ENCODE measurements at places on chromosomes 1 and 21.

DNA sequence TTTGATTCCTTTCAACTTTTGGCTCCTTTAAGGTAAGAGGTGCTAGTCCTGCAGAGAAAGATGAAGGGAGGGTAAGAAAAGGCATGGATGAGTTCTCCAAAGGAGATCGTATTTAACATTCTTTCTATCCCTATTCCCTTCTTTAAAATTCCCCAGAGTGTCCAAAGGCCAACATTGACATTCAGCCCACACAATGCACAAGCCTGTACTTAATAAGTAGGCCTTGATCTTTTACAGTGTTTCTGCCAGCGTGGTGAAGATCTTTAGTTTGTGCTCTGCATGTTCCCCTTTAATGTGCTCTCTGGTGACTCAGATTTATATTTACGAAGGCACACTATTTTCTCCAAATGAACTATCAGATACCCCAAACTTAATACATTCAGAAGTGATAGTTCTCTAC lies 582.5 kb upstream of the RGS18 start:
- no peak for DNase-seq

- no peak for DNase-seq
Measured at GRCh38 chr1:7104339-7104738, 319.1 kb downstream of the CAMTA1 start.

GRCh38 chr1:214003233-214003632 lies 15.5 kb downstream of the PROX1 start:
- no peak for DNase-seq

DNA sequence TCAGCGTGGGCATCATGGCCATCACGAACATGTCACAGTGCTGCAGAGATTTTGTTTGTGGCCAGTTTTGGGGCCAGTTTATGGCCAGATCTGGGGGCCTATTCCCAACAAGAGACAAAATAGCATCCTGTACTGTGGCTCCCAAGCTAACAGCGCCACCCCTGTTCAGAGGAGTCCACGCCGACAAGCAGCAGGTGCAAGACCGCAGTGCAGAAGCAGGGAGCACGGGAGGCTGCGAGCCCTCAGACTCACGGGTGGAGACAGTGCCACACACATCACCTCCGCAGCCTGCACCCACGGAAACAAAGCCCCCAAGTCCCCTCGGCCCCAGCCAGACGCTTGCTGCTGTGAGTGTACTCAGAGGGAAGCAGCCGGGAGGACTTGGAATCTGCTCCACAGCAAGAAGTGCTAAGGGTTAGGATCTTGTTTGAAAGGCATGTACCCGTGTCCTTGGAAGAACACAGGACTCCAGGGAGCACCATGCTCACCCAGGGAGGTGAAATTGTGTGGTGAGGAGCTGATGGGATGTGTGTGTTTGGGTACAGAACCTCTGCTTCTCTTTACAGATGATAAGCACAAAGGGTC lies 7.1 kb downstream of the TCP10L start:
- DNase-seq: no peak

- DNase-seq: no peak
Measured at GRCh38 chr1:211285196-211285595, 26.0 kb downstream of the RCOR3 start.

DNA sequence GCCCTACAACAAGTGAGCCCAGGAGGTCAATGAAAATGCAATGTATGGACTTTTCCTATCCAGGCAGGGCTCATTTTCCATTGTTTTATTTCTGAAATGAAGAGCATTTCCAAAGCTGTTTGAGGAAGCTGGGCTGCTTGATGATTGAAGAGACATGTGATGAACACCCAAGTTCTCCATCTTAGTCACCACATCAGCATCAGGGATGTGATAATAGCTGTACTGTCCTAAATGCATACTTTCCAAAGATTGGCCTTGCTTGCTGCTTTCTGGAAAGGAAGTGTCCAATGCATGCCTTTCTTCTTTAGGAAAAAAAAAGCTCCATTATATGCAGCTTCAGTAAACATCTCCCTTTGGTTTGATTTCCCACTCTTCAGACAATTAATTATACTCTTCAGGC lies 425.9 kb upstream of the RUNX1 start:
- no peak for DNase-seq

- no peak for DNase-seq
Measured at GRCh38 chr1:237448042-237448441, 406.1 kb downstream of the RYR2 start.

DNA sequence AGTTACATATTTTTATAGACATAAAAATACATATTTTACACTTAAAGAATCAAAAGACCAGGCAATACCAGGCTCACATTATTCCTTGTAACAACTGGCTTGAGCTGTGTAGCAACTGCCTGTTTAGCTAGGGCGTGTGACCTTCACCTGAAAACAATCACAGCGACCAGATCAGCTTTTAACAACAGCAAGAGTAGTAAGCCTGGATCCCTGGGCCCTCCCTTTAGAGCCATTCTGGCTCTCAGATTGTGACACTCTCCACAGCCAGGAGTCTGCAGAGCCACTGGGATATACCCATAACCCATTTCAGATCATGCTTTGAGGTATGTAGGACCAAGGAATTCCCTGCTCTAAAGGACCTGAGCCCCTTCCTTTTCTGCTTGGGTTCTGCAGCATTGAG lies 29.4 kb upstream of the GNG4 start:
- DNase-seq: no peak

- no peak for DNase-seq
Measured at GRCh38 chr1:61523893-61524605, 200.9 kb downstream of the TM2D1 start.

DNA sequence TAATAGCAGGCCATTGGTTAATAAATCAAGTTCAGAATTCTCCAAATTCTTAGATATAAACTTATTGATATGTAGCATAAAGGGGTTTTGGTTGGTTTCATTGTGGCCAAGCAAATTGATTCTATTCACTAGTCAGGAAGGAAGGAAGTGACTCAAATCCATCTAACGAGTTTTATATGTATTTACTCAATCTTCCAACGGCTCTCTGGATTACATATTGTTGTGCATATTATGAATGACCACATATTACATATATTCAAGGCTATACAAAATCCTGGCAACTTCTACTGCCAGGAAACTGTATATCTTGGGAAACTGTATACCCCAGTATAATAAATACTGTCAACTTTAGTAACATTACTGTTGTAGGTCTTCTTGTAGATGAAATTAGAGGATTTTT lies 20.1 kb upstream of the PDE4B start:
- DNase-seq: no peak

DNA sequence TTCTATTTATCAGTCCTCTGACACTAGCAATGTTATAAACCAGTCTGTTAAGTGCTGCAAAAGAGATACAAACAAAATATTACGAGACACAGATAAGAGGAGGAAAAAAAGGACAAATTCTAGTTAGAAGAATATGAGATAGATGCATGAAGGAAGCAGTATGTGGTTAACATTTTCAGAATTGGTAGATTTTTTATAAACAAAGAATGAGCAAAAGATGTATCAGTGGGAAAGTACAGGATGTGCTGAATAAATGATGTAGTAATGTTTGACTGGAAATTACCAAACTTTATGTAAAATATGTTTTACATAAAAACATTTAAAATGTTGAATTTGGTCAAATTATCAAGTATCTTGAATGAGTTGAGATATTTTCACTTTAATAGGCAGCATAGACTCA lies 574.2 kb downstream of the NUF2 start:
- no peak for DNase-seq

DNA sequence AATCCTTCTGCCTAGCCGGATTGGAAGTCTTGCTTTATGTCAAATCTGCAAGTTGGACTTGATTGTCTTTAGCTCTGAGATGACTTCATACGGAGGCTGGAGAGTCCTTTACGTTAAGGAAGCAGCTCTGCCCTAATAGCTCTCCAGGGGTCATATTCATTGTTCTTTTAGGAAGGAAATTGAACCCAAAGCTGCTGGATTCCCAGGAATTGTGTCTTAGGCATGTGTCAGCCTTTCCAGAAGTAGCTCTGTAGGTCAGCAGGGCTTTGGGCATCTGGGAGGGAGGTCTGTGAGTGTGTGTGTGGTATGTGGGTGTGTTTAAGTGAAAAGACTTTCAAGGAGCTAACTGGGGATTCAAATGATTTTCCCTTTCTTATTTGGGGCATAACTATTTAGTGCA lies 82.4 kb downstream of the ABCA4 start:
- no peak for DNase-seq

DNA sequence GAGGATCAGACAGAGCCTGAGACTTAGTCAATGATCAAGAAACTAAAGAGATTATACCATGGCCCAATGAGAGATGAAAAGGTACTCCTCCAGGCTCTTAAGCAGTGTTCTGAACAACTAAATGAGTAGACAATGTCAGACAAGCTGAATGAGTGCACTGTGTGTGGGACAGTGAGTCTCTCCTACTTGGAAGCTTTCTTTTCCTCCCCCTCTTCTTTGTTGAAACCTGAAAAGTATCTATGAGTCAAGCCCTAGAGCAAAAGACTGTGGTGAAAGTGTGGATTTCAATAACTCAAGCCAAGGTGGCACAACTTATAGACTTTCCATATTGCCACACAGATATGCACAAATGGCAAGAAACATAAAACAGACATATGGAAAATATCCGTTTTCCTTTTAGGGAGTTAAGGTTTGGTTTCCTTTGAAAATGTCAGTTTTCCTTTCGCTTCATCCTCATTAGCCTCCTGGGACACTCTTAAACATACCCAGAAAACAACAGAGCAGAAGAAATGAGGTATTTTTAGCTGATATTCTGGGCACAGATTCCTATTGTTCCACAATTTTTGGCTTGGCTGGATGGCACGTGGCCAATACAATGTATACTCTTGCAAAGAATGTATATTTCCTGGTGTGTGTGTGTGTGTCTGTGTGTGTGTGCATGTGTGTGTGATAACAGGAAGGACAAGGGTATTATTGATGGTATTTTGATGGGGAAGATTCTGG lies 96.6 kb downstream of the LMX1A start:
- DNase-seq: no peak

DNA sequence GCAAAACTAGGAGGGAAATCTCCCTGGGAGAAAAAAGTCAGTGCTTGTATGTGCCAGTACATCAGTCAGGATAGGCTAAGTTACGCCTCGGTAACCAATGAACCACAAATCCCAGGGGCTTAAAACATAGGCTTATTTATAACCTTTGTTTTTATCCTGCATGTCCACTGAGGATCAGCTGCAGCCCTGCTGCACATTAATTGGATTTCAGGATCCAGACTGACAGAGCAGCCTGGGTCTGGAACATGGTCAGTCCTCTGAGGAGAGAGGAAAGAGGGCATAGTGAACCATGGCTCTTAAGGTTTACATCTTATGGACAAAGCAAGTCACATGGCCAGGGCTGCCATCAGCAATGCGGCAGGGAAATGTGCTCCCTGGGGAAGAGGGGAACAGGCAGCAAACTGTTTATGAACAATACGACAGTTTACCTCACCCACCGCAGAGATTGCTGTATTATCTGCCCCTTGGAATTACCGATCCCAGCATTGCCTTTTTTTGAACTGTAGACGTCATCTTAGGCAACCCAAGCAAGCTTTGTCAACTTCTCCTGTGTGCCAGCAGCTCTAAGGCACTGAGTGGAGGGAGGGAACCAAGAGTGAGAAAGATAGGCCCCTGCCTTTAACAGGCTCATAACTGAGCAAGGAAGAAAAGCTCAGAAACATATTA lies 9.1 kb upstream of the SPRR4 start:
- DNase-seq: no peak

- DNase-seq: no peak
Measured at GRCh38 chr1:39105841-39106765, 80.0 kb downstream of the NDUFS5 start.

DNA sequence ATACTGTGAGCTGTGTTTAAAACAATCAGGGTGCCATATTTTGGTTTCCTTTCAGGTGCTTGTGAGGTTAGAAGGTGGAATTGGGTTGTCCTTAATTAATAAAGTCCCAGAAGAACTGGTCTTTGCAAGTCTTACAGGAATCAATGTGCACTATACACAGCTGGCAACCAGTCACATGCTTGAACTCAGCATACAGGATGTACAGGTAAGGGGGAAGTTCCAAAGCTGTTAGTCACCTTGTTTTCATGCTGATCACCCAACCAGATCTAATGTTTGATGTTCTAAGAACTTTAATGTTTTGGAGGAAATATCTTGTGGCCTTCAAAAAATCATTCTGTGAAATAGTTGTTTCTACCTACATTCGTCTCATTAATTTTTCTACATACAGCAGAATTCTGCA lies 156.3 kb downstream of the VPS13D start:
- no peak for DNase-seq

- DNase-seq: no peak
Measured at GRCh38 chr1:48246727-48247126, 24.2 kb downstream of the SLC5A9 start.

GRCh38 chr1:171446386-171446785 lies 38.9 kb upstream of the PRRC2C start:
- DNase-seq: no peak

DNA sequence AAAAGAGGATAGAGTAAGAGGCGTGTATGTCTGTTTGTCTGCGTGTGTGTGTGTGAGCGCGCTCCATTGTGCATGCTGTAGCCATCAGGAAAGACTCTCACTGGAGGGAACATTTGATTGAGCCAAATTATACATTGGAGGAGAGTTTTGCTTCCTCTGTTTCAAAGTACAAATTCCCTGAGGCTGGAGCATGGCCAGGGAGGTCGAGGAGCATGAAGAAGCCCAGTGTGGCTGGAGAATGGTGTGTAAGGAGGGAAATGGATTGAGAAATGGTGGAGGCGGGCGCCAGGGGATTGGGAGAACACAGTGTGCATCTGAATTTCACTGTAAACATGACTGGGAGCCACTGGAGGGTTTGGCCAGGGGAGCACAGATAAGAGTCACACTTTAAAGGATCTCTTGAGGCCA lies 22.1 kb upstream of the EFNA1 start:
- no peak for DNase-seq

- DNase-seq: no peak
Measured at GRCh38 chr1:45730075-45730779, 20.2 kb downstream of the IPP start.

- no peak for DNase-seq
Measured at GRCh38 chr21:23968008-23968407, 1639.3 kb downstream of the MRPL39 start.

Measured in stimulated activated CD8-positive, alpha-beta memory T cell treated with anti-CD3 and anti-CD28 coated beads, Interleukin-2, amount 100 ng/mL, for 1 hour (primary cell).